ENCODE measurements at places on chromosomes 2 and 18. TPM values are rescaled to one million over a fixed set of nuclear protein-coding genes. Genes with fewer than 3 reads are reported as not detected.
A peak's percentile ranks its signal among the peaks of the same experiment; 100 is the strongest.

EFR3B gene
- polyA plus RNA-seq, result 5.9 TPM

GRCh38 chr2:239457586-239458445 lies 57.0 kb upstream of the HDAC4 start:
- no peak for DNase-seq

- DNase-seq, result peak; percentile 86
Measured at GRCh38 chr2:85132834-85133637, at the start of gene TCF7L1. TCF7L1 (plus strand) TSS chr2:85133392; CDS start chr2:85133685, 293 bp downstream.

DNA sequence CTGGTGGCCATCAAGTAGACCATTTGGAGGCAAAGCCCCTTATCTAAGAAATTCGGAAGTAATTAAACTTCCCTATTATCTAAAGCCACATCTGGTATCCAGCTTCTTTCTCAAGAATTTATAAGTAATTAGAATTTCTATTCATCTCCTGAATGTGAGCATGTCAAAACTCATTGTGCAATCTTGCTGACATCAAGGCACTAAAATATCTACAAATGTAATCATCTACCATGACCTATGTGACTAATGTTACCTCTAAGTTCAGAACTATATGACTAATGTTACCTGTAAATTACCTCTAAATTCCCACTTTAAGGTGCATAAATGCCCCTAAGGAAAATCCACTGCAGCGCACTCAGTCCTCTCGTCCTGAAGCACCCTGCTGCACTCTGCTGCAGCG lies 773.0 kb downstream of the CPS1 start:
- DNase-seq, result no peak

HTR2B gene
- 16.5 TPM for polyA plus RNA-seq

- no peak for DNase-seq
Measured at GRCh38 chr2:26300234-26300925, 45.6 kb upstream of the SELENOI start.

DNA sequence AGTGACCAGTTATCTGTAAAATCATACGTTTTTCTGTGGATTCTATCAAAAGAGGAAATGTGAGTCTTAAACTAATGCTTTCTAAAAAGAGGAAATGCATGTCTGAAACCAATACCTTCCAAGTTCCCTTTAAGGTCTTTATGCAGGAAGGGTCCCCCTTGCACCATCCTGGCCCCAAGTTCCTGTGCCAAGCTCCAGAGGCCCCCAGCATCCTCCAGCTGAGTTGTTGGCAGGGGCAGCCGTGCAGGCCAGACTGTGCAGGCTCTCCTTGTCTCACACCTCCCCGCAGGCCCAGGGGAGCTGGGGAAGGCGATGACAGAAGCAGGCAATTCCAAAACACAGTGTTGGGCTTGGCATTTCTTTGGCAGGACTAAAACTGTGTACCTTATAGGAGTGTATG lies 39.2 kb downstream of the DPYSL5 start:
- DNase-seq, result no peak

ACVR1C gene
- polyA plus RNA-seq, result 0.14 TPM

DNA sequence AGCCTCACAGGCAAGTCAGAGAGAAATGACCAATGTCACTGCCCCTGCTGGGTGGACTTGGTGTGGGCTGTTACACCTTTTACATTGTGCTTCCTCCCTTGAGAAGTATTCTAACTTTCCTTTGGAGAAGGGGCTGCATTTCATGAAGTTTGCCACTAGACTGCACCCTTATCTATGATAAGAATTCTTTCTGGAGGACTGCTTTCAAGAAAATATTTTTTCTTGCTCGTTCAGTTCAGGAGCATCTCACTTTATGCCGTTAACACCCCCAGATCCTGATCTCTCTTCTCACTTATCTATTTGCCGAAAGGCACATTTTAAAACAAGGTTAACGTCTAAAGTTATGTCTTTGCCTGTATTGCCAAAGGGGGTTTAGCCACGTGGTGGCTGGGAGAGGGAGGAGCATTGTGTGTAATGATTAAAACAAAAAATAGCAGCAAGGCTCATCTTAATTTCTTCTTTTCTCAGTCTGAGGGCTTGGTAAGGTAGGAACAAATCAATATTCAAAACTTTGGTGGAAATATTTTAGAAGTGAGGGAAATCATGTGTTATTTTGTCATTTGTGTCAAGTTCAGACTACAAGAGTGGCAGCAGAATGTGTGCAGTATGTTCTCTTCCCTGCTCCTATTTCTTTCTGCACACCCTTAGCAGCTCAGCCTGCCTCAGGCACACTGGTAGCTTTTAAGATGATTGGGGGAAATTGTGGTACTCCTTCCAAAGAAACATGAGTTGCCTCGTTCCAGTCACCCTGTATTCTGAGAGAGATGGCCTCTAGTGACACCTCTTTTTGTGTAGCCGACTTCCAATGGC lies 1.6 kb upstream of the IGFBP5 start:
- DNase-seq, result no peak

GRCh38 chr2:230872968-230873660 lies 8.4 kb downstream of the ITM2C start:
- DNase-seq, result no peak
